ENCODE measurements at places on chromosomes 13 and 19.

DNA sequence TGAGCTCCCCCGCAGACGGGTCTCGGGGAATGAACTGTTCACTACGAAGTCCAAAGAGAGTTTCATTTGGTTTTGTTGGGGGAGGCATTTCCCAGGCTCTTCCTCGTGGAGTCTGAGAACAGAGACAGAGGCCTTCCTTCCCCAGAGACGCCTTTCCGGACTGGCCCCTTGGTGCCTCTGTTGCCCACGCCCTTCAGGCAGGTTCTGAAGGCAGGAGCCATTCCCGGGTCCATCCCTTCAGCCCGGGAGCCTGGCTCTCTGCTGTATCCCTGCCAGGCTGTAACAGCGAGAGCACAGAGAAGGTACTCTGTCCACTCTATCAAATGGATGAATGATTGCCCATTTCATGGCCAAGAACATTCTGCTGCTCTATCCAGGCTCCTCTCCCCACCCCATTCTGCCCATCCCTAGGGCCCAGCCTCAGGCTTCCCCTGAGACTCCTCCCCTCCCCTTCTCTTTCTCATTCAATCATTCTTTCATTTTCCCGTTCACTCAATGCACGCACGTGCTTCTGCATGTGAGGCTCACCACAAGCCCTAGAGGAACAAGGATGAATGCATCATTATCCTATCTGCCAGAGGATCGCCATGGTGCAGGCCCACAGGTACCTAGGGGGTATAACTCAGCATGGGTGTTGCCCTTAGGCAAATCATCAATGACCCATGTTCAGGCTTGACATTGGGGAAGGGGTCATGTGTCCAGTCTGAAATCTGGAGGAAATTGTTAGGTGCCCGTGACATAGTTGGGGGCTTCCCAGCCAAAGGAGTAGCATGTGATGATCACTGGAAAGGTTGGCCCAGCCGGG lies 298.6 kb downstream of the ZNF536 start:
- no peak for DNase-seq

GRCh38 chr19:11279505-11280236 lies 16.3 kb upstream of the TSPAN16 start:
- peak; percentile 90 for DNase-seq

GRCh38 chr19:11380653-11381537 lies 3.2 kb downstream of the EPOR start:
- no peak for DNase-seq

- no peak for DNase-seq
These were observed 93.1 kb downstream of the KL start for GRCh38 chr13:33109271-33109697.

- peak; percentile 49 for DNase-seq
These were observed 203.6 kb downstream of the DCLK1 start for GRCh38 chr13:35927567-35928021.

- no peak for DNase-seq
These were observed 46.2 kb upstream of the TCF3 start for GRCh38 chr19:1698636-1699035.

- DNase-seq: no peak
These were observed 7.8 kb downstream of the DLL3 start for GRCh38 chr19:39506598-39506943.

DNA sequence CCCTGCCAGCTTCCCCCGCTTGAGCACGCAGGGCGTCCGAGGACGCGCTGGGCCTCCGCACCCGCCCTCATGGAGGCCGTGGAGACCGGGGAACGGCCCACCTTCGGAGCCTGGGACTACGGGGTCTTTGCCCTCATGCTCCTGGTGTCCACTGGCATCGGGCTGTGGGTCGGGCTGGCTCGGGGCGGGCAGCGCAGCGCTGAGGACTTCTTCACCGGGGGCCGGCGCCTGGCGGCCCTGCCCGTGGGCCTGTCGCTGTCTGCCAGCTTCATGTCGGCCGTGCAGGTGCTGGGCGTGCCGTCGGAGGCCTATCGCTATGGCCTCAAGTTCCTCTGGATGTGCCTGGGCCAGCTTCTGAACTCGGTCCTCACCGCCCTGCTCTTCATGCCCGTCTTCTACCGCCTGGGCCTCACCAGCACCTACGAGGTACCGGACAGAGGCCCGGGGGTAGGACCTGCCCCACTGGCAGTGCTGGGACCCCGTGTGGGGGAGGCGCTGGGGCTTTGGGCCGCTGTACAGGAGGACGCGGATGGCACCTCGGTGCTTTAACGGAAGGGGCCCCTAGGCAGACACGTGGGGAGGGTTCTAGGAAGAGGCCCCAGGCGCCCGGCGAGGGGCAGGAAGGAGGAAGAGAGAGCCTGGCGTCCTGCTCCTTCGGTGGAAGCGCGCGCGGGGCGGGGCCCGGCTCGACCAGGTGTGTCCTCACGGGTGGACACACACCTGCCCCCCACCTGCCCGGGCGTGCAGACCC lies 681 bp downstream of the SLC5A5 start:
- DNase-seq: no peak

GRCh38 chr13:106986033-106986484 lies 418.1 kb upstream of the ARGLU1 start:
- no peak for DNase-seq

GRCh38 chr13:93915269-93915809 lies 564.1 kb downstream of the DCT start:
- no peak for DNase-seq

GRCh38 chr13:100240109-100240779 lies 151.4 kb downstream of the PCCA start:
- no peak for DNase-seq

- no peak for DNase-seq
These were observed 478.6 kb downstream of the EFNB2 start for GRCh38 chr13:106056851-106057250.

DNA sequence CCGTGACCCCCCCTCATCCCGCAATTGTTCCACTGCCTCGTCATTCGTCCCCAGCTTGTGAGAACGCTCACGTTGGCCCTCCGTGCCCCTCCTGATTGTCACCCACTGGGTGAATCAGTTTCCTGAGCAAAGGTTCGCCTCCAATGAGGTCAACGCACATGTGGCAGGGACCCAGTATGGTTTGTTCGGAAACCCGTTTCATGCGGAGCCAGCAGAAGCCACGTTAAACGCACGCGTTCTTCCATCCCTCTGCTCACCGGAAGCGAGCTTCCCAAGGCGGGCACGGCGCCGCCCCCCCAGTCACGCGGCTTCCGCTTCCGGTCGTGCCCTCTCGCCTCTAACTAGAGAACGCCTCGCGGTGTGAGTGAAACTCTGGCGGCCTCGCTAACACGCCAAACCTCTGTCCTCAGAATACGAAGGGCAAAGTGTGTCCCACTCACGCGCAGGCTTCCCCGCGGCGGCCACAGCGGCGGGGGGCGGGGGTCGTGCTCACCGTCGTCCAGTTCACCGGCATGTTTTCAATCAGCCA lies 18.0 kb upstream of the CFAP97D2 start:
- no peak for DNase-seq

GRCh38 chr13:51957377-51958216 lies 53.7 kb downstream of the ATP7B start:
- DNase-seq: peak; percentile 78

DNA sequence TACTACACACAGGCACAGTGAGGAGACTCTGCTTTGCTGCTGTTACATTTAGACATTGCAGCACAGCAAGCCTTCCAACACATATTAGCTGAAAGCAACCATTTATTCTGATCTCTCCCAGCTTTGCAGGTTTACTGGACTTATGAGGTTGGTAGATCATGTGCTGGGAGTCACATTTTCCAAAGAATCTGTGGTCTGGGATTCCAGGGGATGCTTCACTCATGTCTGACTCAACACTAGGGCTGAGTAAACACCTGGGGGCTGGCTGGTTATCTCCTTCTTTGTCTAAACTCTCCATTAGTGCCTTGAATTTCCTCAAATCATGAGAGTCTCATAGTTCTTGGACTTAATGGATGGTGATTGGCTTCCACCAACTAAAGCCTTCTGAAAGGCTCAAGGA lies 5.4 kb upstream of the LGALS13 start:
- no peak for DNase-seq
